ENCODE measurements at places on chromosomes 5 and 9. TPM values are rescaled to one million over a fixed set of nuclear protein-coding genes. Genes with fewer than 3 reads are reported as not detected.

DNA sequence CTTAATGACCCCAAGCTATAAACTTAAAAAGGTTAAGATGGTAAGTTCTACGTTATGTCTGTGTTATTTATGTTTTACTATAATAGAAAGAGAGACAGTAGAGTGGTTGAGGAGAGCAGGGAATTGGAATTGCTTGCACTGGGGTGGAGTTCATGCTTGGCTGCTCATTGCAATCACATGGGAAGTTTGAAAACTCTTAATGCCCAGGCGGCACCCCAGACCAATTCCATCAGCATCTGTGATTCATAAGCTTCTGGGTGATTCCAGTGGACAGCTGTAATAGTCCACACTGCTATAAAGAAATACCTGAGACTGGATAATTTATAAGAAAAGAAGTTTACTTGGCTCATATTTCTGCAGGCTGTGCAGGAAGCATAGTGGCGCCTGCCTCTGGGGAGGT is 323.9 kb upstream of the MSX2 start:
- DNase-seq = no peak

The ZNF366 gene
- total RNA-seq = 1.9 TPM

The MCTP1 gene
- 38.8 TPM for total RNA-seq

- DNase-seq = no peak
Measured at GRCh38 chr5:129387944-129388343, 72.2 kb upstream of the ADAMTS19 start.

DNA sequence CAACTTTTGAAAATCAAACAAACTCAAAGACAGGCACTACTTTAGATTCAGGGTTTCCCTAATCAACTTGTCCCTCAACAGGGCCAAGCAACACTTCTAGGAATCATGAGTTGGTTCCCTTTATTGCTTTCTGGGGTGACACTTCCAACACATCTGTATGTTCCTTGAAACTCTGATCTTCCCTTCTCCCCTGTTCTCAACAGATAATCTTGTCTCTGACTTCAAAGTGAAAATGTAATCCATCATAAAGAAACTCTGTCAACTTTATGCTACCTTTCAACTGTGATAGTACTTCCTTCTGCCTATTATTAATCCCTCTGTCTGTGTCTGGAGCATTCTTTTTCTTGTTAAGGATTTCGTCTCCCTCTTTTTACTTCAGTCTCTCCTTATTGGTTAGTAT is 250.1 kb upstream of the MEF2C start:
- no peak for DNase-seq

All from dermis microvascular lymphatic vessel endothelial cell (primary cell).